ENCODE measurements at places on chromosomes 13 and 19.

- peaks cover 3% of the 10 kb centered on the region for H3K27me3 ChIP-seq
- DNase-seq: no peak
- H3K27ac ChIP-seq: no peak overlapping the region
- H3K4me3 ChIP-seq: no peak overlapping the region
- H3K4me1 ChIP-seq: no peaks in the 10 kb centered on the region
- H3K36me3 ChIP-seq: no peaks in the 10 kb centered on the region
Observed at GRCh38 chr13:110168999-110169933, 137.7 kb downstream of the COL4A1 start.

GRCh38 chr13:110323172-110323891 is 16.2 kb downstream of the COL4A2 start:
- H3K27me3 ChIP-seq: peaks cover 18% of the 10 kb centered on the region
- no peaks in the 10 kb centered on the region for H3K4me1 ChIP-seq
- H3K4me3 ChIP-seq: no peak overlapping the region
- no peak for DNase-seq

GRCh38 chr19:10286803-10287737 is at the start of gene ICAM4:
Gene ICAM4 (plus strand): TSS chr19:10286955. CDS start chr19:10287013, 58 bp downstream.
- no peak for DNase-seq
- H3K4me3 ChIP-seq: peak within 1 kb of the TSS; percentile 57

DNA sequence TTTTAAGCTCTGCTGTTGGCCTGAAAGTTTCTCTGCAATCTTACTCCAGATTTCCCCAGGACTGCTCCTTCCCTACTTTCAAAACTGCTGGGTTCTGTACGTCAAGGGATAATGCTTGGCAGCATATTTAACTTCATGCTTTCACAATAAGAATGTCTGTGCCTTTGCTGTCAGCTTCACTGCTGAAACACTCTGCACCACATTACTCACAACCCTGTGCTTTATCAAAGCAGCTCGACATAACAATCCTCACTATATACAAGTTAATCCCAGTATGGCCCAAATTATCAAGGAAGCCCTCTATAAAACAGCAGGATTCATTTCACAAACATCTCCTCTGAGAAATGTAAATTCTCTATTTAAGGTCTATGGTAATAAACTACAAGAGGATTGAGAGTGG is 17.5 kb downstream of the LATS2 start:
- H3K36me3 ChIP-seq: no peaks in the 10 kb centered on the region
- peaks cover 10% of the 10 kb centered on the region for H3K4me1 ChIP-seq
- no peak for DNase-seq
- no peak overlapping the region for H3K27ac ChIP-seq
- no peak overlapping the region for H3K4me3 ChIP-seq

DNA sequence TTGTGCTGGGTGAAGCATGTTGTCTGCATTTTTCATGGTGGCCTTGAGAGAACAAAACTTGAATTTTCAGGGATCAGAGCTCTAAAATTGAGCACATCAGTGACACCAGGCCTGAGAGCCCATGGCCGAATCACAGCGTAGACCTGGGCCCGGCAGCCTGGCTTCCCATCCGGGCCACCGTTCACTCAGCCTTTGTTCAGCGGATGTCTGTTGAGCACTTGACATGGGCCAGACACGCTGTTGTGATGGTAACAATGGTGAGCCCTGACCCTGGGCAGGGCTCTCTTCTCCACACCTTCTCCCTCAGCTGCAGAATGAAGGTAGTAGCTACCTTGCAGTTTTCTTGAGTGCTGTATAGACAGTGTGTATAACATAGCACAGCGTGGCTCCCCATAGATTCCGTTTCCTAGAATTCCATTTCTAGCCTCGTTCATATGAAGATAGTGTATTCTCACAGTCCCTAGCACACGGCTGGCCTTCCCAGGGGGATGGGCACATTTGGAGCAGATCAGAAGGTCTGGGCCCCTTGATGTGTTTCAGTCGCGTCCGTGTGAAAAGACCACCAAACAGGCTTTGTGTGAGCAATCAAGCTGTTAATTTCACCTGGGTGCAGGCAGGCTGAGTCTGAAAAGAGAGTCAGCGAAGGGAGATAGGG is 75.3 kb downstream of the RAB20 start:
- H3K4me1 ChIP-seq: no peaks in the 10 kb centered on the region
- peaks cover 4% of the 10 kb centered on the region for H3K27me3 ChIP-seq
- no peak overlapping the region for H3K4me3 ChIP-seq
- no peak overlapping the region for H3K27ac ChIP-seq
